ENCODE measurements at places on chromosomes 5 and 9.

GRCh38 chr9:96363175-96363967, 20.1 kb downstream of the SLC35D2 start:
- DNase-seq, result no peak

DNA sequence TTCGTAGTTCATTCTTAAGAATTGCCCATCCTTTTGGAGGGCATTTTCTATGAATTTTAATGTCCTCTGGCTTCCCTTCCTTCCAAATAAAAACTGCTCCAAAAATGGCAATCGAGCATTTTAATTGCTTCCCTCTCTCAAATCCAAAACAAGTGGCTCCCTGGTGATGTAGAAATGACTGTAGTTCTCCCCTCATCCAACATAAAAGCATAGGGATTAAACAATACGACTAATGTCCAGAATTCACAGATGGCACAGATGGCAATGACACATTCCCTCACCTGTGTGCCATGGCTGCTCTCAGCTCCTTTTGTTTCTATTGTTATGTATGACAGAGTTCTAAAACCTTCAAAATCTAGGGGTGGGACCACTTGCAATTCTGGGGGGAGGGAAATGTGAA, 417.3 kb downstream of the RAB3C start:
- DNase-seq, result no peak

DNA sequence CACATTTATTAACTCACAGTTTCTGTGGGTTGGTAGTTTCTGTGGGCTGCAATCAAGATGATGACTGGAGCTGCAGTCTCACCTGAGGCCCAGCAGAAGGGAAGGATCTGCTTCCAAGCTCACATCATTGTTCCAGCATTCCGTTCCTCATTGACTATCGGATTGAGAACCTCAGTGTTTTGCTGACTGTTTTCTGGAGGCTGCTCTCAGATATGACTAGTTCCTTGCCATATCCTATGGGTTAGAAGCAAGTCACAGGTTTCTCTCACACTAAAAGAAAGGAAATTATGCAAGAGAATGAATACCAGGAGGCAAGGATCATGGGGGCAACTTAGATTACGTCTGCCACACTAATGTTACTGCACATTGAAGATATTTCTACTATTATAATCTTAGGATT, 6.3 kb upstream of the ERAP1 start:
- DNase-seq, result no peak

DNA sequence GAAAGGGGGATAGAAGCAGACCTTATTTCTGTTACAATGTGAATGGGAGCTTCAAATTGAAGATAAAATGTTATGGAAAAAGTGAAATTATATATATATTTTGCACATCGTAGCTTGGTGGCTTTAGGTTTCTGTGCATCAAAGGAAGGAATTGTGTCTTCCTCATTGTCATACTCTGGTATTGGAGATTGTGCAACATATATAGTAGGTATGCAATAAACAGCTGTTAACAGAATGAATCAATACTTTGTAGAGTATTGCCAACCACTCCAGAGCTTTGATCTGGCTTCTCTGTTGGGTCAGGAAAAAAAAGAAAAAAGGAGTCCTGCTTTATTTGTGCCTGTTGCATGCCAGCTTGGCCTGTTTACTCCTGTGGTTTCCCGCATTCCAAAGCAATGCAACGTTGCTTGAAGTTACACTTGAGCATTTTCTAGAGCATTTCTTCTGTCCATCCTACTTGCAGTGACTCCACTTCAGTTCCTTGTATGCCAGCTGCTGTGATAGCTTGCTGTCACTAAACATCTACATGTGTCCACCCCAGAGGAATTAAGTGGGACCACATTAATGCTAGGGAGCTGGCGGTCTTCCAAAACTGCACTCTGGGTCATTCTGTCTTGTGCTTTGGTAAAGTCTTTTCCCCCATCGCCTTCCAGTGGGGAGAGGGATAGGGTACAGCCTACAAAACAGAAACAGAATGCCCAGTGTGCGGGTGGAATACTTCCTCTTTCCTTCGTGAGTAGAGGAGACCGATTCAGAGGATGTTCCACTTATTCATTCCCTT, 62.0 kb upstream of the MEF2C start:
- DNase-seq, result no peak

- DNase-seq, result no peak
Observed at GRCh38 chr9:110142253-110142652, 65.7 kb downstream of the C9orf152 start.

DNA sequence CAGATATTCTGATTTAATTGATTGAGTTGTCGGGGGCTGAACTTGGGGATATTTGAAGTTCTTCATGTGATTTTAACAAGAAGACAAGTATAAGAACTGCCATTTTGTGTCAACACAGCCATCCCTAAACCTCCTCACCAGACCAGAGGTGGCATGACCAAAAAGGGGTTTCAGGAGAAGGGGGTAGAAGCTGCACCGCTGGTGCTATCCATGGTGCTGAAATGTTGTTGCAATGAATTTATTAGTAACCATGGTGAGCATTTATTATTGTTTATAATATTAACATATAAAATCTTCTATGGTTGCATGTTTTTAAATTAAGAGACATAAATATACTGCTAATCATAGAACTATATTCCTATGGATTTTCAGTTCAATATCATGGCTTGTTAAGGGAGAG, 72.3 kb downstream of the GNA14 start:
- no peak for DNase-seq

DNA sequence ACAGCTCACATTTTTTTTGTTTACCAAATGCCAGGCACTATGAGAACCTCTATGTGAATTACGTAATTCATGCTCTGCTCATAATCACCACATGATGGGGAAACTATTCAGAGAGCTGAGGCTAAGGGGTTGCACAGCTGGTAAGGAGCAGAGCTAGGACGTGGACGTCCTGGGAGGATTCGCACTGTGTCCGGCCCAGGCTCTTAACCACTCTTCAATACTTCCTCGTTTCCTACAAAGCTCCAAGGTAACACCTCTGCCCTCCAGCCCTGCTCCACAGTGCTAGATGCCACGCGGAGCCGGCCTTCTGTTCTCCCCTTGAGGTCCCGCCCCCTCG, 8.7 kb downstream of the PHF19 start:
- peak; percentile 57 for DNase-seq

GRCh38 chr5:88833371-88834130, 49.4 kb downstream of the MEF2C start:
- DNase-seq, result peak; percentile 16

- DNase-seq, result no peak
Observed at GRCh38 chr5:172958331-172959046, 735 bp upstream of the RPL26L1 start.

- no peak for DNase-seq
Observed at GRCh38 chr5:78964889-78965288, 20.2 kb downstream of the ARSB start.

- no peak for DNase-seq
Observed at GRCh38 chr5:122099060-122099790, 21.2 kb upstream of the LOX start.

- no peak for DNase-seq
Observed at GRCh38 chr9:92658611-92659010, 11.3 kb downstream of the IPPK start.

DNA sequence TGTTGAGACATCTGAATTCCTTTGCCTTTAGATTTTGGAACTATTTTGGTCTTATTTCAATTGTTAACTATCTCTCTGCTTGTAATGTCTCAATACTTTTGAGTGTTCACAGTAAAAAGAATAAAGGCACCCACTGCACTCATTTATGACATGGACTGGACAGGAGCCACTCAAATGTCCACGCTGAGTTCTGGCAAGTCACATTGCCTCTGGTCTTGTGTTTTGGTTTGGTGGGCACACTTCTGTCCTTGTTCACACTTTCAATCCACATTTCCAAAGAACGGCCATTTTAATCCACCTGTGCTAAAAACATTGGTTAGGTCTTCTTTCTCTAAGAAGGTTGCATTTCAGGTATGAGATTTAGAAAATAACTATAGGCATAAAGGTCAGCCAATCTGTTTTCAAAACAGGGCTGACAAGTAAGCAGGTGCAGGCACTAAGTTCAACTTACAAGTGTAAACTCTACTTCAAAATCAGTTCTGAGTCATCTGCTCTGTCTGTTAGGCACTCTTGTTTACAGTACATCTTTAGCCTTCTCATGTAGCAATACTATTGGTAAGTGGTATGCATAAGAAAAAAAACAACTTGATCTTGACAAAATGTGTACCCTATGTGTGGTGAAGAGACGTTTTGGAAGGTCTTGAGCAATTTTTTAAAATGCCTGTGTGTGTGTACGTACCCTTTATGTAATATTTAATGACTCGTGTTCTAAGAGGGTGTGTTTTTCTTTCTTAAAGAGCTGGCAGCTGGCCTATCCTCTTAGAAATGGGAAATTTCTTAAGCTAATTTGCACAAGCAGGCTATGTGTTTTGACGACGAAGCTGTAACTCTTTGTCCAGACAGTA, 31.5 kb upstream of the ZFAND5 start:
- DNase-seq, result no peak

DNA sequence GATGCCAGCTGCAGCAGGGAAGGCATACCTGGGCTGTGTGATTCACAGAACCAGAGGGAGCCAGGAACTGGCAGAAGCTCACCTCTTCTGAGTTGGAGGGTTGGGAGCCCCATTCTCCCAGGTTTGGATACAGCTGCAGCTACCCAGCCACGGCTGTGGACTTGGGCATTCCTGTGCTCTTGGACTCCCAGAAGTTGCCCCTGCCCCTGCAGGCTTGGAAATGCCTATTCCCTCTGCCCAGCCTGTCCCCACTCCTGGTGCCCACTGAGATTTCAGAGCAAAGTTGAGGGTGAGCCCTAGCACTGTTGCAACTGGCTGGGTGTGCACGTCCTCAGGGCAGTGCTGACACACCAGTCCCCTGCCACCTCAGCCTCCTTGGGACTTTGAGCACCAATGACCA, 489.7 kb downstream of the SLCO4C1 start:
- no peak for DNase-seq

DNA sequence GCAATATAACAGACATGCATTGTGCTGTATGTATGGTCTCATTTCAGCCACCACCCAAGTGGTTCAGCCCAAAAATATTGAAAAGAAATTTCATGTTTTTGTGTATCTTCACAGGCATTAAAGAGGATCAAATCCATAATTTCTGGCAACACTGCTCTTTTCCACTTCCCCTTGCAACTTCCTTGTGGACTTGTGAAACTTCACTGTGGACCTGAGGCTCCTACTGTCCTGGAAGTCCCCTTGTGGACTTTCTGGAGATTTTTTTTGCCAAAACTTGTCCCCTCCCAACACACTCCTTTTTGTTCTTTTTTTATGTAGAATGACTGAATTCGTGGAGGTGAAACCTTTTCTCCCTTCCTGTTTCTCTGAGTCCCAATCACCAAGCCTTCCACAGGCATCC, 14.3 kb downstream of the OTULINL start:
- DNase-seq, result no peak

DNA sequence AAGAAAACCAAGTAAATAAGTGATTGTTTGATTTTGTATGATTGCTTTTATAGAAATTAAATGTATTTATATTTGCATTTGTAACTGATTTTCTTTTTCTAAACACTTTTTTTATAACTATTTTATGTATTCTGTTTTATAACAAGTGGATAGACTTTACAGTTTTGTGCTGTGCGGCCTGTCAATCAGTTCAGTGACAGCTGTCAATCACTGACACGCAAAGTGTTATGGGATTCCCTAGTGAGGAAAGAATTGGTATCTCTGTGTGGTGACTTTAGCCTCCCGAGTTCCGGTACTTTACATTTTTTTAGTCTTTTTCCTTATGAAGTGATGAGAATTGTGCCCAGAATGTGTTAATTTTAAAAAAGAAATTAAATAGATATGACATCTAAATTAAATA, 16.3 kb downstream of the GPR151 start:
- no peak for DNase-seq

GRCh38 chr9:100285601-100286000, 67.1 kb downstream of the TEX10 start:
- no peak for DNase-seq

DNA sequence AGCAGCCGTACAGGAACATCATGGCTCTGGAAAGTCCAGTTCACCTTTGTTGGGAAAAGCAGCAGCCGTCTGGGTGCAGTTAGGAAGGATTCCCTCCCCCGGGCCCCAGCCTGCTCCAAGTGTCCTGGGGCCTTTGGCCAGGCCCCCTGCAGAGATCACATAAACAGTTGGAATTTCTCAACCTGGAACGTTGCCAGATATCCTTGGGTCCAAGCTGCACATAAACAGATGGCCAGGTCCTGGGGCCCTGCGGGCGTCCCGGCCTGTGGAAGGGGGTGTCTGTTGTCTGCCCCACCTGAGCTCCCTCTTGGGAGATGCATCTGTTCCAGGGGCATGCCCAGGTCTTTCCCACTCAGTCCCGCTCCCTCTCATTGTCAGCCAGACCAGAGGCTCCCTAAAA, 92.7 kb downstream of the COL5A1 start:
- peak; percentile 55 for DNase-seq

DNA sequence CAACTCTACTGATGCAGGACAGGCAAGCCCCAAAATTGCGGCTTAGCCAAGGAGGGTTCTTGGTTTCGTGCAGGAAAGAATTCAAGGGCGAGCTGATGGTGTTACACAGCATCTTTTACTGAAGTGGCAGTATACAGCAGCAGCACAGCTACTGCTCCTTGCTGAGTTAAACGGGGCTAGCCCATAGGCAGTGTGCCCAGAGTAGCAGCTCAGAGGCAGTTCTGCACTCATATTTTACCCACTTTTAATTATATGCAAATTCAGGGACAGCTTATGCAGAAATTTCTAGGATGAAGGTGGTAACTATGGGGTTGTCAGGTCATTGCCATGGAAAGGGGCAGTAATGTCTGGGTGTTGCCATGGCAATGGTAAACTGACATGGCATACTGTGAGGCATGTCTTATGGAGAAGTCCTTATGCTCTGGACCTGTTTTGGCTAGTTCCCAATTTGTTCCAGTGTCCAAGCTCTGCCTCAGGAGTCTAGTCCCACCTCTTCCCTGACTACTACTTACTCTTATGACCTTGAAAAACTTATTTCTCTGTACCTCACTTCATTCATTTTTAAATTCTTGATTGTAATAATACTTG, 2.0 kb upstream of the SPINK9 start:
- DNase-seq, result no peak

GRCh38 chr5:76504901-76505564, 101.9 kb downstream of the IQGAP2 start:
- no peak for DNase-seq

DNA sequence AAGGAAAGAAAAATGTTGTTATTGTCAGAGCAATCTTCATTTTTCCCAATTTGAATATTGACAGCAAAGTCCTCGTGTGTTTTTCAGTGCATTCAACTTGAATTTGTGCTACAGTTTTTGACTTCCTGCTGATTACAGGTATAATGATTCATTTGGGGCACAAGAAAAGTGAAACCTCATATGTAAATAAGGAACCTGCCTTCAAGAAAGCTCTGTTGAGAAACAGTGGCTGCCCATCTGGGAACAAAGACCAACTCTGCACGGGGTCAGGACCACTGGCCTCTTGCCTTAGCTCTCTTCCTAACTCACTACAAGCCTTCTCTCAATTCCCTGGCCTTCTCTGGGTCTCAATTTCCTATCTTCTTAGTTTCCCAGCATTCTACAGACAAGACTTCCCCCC, 21.0 kb downstream of the TIMD4 start:
- no peak for DNase-seq

GRCh38 chr5:17115855-17116254, 101.6 kb upstream of the BASP1 start:
- DNase-seq, result no peak

DNA sequence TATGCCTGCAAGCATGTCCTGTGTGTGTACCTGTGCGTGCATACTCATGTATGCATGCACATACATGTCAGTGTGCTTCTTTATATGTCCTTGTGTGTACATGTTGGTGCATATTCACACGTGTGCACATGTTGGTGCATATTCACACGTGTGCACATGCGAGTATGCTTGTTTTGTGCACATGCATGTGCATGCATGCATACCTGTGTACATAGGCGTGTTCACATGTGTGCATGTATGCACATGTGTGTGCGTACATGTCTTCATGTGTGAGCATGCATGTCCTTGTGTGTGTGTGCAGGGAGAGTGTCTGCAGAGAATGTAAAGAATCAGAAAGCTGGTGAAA, 72.2 kb upstream of the FCN2 start:
- DNase-seq, result no peak

Measured in AG09309 (cell line).